Thymus (tissue), 14 donors: ENCODE measurements at places on chromosomes 3 and 15. TPM values are rescaled to one million over a fixed set of nuclear protein-coding genes. Genes with fewer than 3 reads are reported as not detected.

The PLA2G4E gene
- 0.05 TPM for total RNA-seq

The CCDC54 gene
- total RNA-seq = not detected

The OR5K2 gene
- not detected for total RNA-seq

The CHL1 gene
- 0.66 TPM for total RNA-seq

The AHSG gene
- 0.33 TPM for total RNA-seq

The NLGN1 gene
- total RNA-seq = 0.90 TPM

The EIF1B gene
- 27.0 TPM for total RNA-seq

The GOLGA8J gene
- total RNA-seq = 0.05 TPM

The SNTN gene
- not detected for total RNA-seq

The COL6A6 gene
- total RNA-seq = 2.4 TPM

GRCh38 chr3:38627956-38628355 is 21.5 kb downstream of the SCN5A start:
- no peak overlapping the region for H3K27ac ChIP-seq
- H3K36me3 ChIP-seq = no peaks in the 10 kb centered on the region
- DNase-seq = no peak
- H3K4me1 ChIP-seq = no peaks in the 10 kb centered on the region
- no peaks in the 10 kb centered on the region for H3K27me3 ChIP-seq

GRCh38 chr15:70628549-70628896 is 134.8 kb downstream of the UACA start:
- H3K4me1 ChIP-seq = peaks cover 18% of the 10 kb centered on the region
- no peak overlapping the region for H3K4me3 ChIP-seq
- no peak for DNase-seq
- no peaks in the 10 kb centered on the region for H3K36me3 ChIP-seq
- no peaks in the 10 kb centered on the region for H3K27me3 ChIP-seq

GRCh38 chr3:24810881-24811280 is 316.2 kb upstream of the THRB start:
- DNase-seq = no peak
- H3K36me3 ChIP-seq = no peaks in the 10 kb centered on the region
- H3K27me3 ChIP-seq = no peaks in the 10 kb centered on the region
- H3K27ac ChIP-seq = no peak overlapping the region

DNA sequence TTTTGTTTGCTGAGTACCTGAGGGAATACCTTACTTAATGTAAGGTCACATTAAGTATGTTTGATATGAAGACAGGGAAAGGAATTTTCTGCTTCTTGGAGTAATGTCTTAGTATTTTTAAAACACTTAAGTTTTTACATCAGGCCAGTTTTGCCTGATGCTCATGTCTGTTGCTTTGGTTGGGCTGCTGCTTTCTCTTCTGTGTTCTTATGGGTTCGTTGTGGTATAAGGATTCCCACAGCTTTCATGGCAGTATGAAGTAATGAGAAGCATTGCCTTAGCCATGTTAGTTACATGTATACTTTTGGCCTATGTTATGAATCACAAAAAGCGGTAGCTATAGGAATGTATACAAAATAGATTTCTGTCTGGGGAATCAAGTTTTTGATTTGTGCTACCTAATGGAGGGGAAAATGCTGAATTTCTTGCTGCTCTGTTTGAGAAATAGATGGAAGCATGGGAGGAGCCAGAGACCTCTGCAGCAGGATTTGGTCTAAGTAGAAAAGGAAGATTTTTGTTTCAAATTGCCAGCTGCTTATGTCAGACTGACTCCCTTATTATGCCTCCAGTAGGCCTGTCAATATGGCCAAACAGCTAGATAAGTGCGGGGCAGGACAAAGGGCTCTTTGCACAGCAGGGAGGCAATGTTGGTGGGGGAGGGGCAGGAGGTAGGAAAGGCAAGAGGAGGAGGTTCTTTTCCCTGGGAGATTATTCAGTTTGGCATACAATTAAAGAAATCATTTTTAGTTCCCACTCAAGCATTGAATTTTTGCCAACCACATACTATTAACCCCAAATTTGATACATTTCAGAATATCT is 5.2 kb downstream of the SETD5 start:
- peaks cover 11% of the 10 kb centered on the region for H3K4me1 ChIP-seq
- H3K27ac ChIP-seq = no peak overlapping the region
- DNase-seq = no peak
- no peaks in the 10 kb centered on the region for H3K27me3 ChIP-seq

DNA sequence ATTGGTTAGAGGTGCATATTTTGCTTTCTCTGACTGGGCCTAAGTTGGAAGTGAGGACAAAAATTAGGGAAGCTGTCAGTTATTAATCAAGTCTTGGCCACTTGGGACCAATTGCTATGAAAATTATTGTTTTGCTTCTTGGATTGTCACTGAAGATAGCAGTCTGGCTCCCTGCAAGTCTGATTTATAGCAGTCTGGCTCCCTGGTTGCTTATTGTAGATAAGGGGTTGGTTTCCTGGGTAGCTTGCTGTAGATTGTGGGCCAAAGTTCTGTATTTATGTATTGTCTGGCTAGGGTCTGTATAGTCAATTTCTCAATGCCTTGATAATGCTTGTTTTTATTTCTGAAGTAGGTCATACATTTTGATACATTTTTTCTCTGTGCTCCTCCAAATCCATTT is 13.3 kb upstream of the DRD3 start:
- no peak overlapping the region for H3K27ac ChIP-seq
- H3K36me3 ChIP-seq = no peaks in the 10 kb centered on the region
- no peak overlapping the region for H3K4me3 ChIP-seq
- H3K4me1 ChIP-seq = no peaks in the 10 kb centered on the region

- DNase-seq = no peak
- H3K4me1 ChIP-seq = no peaks in the 10 kb centered on the region
- no peaks in the 10 kb centered on the region for H3K36me3 ChIP-seq
These were observed 34.5 kb upstream of the NR2E3 start for GRCh38 chr15:71775856-71776255.

DNA sequence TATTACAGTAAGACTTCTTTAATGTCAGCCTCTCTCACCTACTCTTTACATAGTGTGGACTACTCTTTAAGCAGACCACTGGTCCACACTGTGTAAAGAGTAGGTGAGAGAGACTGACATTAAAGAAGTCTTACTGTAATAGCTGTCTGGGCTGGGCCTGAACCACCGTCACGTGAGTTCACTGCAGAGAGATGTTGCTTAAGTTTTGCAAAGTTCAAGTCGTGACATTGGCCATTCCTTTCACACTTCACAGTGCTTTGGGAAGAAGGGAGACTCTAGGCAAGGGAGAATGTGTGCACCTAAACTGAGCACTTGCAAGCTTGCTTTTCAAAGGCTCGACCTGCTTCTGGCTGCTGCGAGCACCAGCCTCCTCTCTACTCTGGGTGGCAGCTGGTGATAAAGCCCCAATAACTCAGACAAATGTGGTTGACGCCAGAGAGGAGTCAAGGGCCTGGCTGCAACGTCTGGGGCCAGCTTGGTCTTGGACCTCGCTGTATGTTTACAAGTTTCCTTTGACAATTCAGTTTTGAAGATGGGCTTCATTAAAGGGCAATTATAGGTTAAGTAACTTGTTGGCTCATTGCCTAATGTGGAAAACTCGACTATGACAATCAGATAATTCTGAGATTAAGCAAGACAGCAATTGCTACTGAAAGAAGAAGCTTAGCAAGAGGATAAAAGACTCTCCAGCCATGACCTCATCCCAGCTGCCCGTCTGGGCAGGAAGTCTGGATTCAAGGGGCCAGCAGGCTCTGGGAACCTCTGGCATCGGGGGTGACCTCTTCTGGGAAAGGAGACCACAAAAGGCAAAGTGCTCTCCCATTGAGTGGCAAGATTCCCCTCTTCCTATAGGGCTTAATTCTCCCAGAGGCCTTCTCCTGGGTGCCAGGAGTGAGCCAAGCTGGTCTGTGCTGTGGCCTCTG is 242.1 kb upstream of the TLE3 start:
- H3K4me1 ChIP-seq = peaks cover 7% of the 10 kb centered on the region
- no peak for DNase-seq
- H3K27ac ChIP-seq = no peak overlapping the region
- no peaks in the 10 kb centered on the region for H3K27me3 ChIP-seq
- H3K4me3 ChIP-seq = no peak overlapping the region

GRCh38 chr3:190424108-190424477 is 25.6 kb downstream of the TMEM207 start:
- H3K36me3 ChIP-seq = no peaks in the 10 kb centered on the region
- H3K27ac ChIP-seq = no peak overlapping the region
- H3K4me3 ChIP-seq = no peak overlapping the region
- H3K4me1 ChIP-seq = no peaks in the 10 kb centered on the region

DNA sequence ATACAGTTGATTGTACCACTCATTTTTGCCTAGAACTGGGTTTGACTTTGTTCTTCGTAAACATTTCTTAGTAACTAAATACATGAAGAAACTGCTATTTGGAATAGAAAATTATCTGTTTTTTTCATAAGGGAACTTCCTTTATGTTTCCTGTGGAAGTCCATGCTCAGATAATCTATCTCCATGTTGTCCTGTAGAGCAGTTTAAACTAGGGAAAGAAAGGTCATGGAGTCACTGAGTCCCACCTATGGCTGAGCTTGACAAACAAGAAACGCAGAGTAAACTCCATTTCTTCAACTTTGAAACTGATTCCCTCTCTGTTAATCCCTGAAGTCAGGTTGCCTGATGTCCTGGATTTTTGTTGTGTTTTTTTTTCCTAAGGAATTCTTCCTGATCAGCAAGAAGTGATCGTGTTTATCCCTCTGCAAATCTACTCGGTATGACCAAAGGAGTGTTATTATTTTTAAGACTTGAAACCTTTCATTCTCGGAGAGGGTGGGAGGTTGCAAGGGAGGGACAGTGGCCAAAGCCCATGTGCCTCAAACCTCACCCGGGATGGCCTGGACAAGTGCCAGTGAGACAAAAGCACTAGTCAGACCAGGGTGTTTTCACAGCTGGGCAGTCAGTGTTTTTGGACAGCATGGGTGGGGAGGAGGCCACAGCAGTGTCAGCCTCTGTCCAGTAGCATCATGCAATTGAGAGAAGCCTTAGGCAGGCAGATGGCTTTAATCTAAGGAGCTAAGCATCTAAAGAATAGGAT is 129.8 kb upstream of the PHLDB2 start:
- no peaks in the 10 kb centered on the region for H3K4me1 ChIP-seq
- H3K27ac ChIP-seq = no peak overlapping the region
- no peaks in the 10 kb centered on the region for H3K36me3 ChIP-seq
- no peak for DNase-seq

DNA sequence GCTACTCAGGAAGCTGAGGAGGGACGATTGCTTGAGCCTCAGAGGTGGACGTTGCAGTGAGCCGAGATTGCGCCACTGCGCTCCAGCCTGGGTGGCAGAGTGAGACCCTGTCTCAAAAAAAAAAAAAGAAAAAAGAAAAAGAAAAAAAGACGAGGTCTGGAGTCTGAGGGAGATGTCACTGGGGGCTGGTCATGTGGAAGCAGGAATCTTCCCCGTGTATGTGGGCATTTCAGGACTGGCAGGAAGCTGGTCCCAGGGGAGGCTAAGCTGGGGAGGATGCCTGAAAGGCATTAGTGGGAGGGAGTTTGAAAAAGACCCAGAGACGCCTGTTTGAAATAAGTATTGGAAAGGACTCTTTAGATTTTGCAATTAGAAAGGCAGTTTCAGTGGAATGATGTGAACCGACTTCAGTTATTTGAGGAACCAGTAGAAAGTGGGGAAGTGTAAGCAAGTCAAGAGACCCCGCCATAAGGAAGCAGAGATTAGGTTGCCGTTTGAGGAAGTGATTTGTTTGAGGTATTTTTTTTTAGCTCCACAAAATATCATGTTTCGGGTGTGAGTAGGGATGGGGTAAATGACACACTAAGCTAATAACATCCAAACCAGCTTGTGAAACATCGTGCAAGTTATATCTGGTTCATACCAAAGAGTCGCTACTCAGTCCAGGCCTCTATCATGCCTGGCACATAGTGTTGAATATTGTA is 55.5 kb downstream of the ST6GAL1 start:
- no peak overlapping the region for H3K4me3 ChIP-seq
- H3K36me3 ChIP-seq = peaks cover 12% of the 10 kb centered on the region
- no peak for DNase-seq

GRCh38 chr3:69378112-69378802 is 7.6 kb downstream of the FRMD4B start:
- H3K27me3 ChIP-seq = no peaks in the 10 kb centered on the region
- no peak for DNase-seq
- H3K27ac ChIP-seq = no peak overlapping the region

DNA sequence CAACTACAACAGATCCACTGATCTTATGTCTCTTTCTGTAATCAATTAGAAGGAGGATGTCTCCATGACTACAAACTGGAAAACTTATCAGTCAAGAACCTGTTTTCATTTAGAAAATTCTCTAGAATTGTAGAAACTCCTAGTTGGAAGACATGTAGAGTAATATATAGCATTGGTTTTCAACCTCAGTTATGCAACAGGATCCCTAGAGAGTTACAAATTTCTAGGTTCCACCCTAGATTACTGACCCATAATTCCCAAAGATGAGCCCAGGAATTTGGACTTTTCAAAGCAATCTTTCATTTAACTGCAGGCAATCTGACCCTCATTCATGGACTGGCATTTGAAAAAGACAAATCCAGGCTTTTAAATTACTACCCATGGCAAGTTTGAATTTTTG is 116.9 kb upstream of the RAP2B start:
- H3K36me3 ChIP-seq = no peaks in the 10 kb centered on the region
- H3K4me1 ChIP-seq = no peaks in the 10 kb centered on the region
- no peak overlapping the region for H3K27ac ChIP-seq
- DNase-seq = no peak
- no peak overlapping the region for H3K4me3 ChIP-seq

DNA sequence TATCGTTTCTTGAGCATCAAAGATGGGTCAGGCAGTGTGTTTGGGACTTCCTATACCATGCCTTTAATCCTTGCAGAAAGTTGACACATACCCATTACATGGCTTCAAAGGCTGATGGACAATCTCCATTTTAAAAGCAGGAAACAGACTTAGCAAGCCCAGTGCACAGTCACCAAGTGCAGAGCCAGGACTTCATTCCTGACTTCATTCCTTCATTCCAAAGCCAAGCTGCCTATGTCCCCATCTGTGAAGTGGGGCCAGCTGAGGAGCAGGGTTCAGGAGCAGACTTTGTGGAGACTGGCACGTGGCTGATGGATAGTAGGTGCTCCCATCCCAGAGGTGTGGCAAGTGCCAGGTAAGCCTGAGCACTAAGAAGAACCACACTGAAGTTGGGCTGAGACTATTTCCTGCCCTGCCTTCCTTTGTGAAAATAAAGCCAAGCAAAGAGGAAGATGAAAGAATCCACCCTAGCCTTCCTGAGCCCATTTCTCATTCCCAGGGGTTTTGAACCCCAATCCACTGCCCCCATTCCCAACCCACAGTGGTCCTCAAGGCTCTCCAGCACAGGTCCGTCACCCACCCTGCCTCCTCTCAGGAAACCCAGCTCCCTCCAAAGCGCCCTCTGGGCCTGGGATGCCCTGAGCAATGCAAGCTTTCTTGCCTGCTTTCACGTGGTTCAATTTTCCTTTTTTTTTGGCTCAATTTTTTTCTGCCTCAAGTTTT is 1.8 kb downstream of the CX3CR1 start:
- H3K27me3 ChIP-seq = no peaks in the 10 kb centered on the region
- H3K36me3 ChIP-seq = no peaks in the 10 kb centered on the region
- no peak overlapping the region for H3K27ac ChIP-seq
- H3K4me3 ChIP-seq = no peak overlapping the region
- peaks cover 22% of the 10 kb centered on the region for H3K4me1 ChIP-seq
